Stimulated activated naive CD8-positive, alpha-beta T cell treated with anti-CD3 and anti-CD28 coated beads, Interleukin-15, amount 100 ng/mL, for 72 hours (primary cell): ENCODE measurements at places on chromosomes 4 and X.

DNA sequence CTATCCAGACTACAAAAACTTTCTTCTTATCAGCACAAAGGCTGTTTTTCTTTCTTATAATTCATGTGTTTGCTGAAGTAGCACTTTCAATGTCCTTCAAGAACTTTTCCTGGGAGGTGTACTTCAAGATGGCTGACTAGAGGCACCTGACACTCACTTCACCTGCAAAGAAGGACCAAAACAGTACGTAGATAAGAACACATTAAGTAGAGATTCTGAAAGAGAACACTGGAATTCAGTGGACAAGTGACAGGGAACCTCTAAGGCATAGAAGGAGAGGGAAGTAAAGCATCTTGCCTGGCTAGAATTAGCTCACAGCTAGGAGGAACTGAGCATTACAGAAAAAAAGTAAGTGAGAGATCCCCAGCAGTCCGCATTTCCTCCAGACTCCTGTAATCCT, 21.7 kb upstream of the BMP15 start:
- DNase-seq = no peak

DNA sequence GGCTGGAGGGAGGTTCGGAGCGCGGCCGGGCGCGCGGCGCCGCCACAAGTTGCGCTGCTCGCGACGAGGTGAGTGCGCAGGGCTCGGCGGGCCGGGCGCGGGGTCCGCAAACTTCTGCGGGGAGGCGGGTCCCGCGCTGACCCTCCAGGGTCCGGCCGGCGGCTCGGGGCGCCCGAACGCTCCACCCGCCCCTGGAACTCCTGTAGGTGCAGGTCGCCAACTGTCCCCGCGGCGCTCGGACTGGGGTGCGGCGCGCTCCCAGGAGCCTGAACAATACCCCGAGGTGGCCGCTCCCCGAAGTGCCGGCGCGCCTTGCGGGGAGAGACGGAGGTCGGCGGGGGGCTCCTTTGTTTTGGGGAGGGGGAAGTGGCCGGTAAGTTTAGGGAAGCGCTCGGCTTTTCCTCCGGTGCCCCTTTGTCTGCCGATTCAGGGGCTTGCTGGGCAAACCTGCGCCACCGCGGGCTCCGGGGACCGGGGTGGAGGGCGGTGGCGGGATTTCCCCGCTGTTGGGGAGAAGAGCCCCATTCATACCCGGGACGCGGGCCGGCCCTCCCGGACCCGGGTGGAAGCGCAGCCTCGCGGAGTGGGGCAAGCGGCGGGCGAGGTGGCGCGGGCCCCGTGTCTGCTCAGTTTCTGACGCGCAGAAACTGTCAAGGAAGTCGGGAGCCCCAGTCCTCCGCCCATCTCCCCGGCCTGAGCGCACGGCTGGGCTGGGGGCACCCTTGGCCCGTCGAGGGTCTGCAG, 694 bp downstream of the TBL1X start:
- DNase-seq = peak; percentile 45

DNA sequence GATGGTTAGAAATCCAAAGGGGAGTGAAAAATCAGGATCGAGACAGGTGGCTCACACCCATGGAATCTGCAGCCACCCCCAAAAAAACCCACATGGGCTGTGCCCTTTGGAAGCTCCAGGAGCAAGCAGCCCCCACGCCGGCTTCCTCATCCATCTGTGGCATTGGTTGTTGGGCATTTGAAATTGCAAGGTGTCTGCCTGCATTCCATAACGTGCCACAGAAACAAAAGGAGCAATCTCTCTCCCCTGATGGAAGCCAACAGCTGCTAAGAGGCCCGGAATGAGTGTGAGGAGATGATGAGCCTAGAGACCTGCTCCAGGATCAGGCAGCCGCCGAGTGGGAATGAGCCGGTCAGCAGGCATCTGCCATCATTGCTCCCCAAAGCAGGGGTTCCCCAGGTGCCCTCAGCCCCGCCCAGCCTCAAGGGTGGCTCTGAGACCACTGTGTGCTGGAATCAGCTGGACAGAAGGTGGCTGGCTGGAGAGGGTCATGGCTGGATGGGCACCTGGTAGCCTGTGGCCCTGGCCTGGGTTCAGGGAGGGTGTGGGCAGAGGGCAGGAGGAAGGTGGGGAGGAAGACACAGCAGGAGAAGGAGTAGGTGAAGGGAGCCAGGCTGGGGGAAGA, 113.2 kb downstream of the CRLF2 start:
- DNase-seq = no peak

GRCh38 chr4:88188738-88189417, 30.4 kb upstream of the ABCG2 start:
- no peak for DNase-seq

- DNase-seq = no peak
Observed at GRCh38 chr4:36374836-36375511, 93.6 kb downstream of the DTHD1 start.

- DNase-seq = no peak
Observed at GRCh38 chrX:22397566-22397965, 124.9 kb downstream of the CBLL2 start.

DNA sequence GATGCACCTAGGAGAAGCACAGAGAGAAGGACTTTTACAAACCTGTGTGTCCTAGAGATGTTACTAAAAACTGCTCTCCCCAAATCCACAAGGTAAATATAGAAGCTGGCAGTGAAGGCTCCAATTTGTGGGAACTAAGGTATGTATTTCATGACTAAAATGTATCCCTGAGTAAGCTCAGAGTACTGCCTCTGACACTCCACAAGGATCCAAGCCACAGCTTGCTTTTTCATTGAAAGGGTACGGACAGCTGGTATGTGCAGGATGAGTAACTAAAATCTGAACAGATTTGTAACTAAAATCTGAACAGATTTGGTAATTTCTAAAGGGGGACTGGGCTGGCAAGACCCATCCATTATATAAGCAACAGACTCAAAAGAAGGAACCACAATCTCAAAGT, 187.6 kb downstream of the DCLK2 start:
- DNase-seq = no peak
